ENCODE measurements at places on chromosomes 13 and 19.

- no peak for DNase-seq
Observed at GRCh38 chr13:112684071-112684845, 5.6 kb upstream of the ATP11A start.

- DNase-seq, result no peak
Observed at GRCh38 chr13:101916775-101917474, 464.4 kb downstream of the ITGBL1 start.

GRCh38 chr19:1944088-1944915, 3.3 kb downstream of the CSNK1G2 start:
- DNase-seq, result no peak

- DNase-seq, result no peak
Observed at GRCh38 chr19:7550987-7551761, 15.7 kb downstream of the PNPLA6 start.

- no peak for DNase-seq
Observed at GRCh38 chr13:45178349-45179162, 22.3 kb downstream of the KCTD4 start.

GRCh38 chr19:4589579-4590410, 30.3 kb upstream of the SEMA6B start:
- DNase-seq, result no peak

GRCh38 chr13:80319004-80319403, 21.9 kb downstream of the SPRY2 start:
- DNase-seq, result no peak

DNA sequence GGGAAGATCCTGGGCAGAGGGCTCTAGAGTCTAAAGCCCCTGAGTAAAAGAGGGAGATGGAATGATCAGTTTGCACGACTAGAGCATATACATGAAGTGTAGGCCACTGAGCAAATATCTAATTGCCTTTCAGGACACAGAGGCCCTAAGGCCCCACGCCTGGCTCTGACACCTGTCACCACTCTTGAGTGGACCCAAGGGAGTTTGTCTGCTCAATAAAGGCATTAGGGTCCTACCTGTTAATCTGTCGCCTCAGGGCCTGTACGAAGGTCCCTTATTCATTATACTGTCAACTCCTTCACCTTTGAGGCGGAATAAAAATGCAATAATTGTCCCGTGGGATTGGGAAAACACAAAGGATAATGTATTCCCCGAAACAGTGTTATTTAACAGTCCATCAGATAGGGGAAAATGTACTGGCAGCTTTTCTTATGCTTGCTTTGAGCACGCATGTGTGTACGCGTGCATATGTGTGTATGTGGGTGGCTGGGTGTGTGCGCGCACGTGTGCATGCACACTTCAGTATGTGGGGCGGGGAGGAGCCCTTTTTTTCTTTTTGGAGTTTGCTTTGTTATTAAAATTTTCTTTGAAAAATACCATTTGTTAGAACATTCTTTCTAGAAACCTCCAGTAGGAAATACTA, 161.8 kb upstream of the SERP2 start:
- no peak for DNase-seq

DNA sequence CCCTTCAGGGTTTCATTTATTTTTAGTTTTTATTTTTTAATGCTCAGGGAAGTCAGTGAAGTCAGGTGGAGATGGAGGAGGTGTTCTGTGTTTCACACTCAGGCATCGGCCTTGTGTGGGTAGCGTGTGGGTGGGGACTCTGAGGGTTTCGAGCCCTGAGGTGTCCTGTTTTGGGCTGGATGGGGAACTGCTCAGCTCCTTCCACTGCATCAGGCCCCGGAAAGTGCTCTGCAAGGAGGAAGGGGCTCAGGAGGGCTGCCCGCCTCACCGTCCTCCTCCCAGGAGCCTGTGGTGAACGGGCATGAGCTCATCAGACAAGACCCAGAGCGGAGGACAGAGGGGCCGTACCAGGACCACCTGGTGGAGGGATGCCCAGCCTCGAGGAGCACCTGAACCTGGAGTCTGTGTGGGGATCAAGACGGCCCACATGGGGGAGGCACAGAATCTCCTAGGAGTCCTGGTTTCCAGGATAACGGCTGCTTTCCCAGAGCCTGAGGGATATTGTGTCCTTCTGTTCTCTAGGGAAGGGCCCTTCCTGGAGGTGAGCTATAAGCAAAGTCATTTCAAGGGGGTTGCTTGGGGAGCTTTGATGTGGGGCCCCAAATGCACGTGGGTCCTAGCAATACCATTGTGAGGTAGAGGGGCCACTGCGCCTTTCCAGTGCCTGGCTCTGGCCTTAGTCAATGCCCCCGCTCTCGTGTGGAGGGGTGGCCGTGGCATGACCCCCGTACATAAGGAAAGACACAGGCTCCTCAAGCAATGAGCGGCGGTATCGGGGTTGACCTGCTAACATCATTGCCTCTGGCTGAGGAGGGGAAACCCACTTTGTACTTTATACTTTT, 13.5 kb upstream of the GAS6 start:
- no peak for DNase-seq

DNA sequence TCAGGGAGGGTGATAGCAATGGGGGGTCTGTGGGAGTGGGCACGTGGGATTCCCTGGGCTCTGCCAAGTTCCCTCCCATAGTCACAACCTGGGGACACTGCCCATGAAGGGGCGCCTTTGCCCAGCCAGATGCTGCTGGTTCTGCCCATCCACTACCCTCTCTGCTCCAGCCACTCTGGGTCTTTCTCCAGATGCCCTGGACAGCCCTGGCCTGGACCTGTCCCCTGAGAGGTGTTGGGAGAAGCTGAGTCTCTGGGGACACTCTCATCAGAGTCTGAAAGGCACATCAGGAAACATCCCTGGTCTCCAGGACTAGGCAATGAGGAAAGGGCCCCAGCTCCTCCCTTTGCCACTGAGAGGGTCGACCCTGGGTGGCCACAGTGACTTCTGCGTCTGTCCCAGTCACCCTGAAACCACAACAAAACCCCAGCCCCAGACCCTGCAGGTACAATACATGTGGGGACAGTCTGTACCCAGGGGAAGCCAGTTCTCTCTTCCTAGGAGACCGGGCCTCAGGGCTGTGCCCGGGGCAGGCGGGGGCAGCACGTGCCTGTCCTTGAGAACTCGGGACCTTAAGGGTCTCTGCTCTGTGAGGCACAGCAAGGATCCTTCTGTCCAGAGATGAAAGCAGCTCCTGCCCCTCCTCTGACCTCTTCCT, 9.3 kb upstream of the CEACAM7 start:
- DNase-seq, result no peak

DNA sequence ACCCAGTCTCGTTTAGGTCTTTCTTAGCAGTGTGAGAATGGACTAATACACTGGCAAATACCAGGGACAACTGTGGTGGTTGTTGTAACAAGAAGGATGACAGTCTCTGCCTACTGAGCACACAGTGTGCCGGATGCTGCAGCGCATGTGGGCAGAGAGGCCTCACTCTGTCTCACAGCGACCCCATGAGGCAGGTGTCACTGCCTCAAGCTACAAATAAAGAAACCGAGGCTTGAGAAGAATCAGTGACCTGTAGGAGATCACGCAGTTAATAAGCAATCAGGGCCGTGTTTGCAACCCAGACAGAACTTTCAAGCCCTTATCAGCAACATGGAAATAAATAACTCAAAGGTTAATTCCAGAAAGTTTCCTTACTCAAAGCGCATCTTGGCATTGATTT, 40.5 kb upstream of the GAS6 start:
- no peak for DNase-seq

- DNase-seq, result no peak
Observed at GRCh38 chr13:25266706-25267105, 20.6 kb downstream of the MTMR6 start.

GRCh38 chr19:38268539-38268938, 4.2 kb downstream of the SPINT2 start:
- DNase-seq, result no peak

DNA sequence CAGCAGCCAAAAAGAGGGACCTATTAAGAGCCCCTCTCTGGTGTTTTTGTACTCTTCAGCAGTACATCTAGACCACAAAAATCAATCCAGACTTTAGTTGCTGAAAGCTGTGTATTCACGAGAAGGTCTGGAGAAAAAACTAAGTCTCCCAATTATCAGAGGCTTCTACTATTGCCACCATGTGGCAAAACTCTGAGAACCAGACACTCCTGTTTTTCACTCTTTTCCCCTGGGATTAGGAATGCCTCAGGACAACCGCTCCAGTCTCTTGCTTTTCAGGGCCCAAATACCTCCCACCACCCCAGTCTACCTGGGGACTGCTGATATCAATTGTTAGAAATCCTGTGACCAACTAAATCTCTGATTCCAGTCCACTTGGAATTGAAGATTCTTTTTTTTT, 30.1 kb upstream of the OBI1 start:
- no peak for DNase-seq

DNA sequence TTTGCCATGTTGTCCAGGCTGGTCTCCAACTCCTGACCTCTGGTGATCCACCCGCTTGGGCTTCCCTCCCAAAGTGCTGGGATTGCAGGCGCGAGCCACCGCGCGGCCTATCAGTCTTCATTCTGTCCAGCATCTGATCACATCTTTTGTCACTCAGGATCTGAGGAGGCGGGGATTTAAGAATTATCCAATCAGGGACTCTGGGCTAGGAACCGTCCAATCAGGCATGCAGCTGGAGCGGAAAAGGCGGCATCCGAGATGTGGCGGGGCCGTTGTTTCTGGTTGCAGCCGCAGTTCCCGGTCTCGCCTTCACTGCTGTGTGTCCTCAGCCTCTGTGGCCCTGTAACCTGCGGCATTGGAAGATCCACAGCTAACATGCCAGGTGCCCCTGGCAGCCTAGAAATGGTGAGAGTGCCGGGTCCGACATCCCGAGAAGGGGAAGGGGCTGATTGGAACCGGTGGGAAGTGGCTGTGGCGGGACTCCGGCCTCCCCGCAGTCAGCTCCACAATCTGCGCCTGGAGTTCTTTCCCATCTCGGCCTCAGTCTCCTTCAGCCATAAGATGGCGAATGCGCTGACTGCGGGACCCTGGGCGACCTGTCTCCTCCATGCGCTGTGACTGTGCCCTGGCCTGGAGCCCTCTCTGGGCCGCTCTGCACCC, at the start of gene ZNF729:
Gene ZNF729 (plus strand): TSS at position 291 of the 660 bp plus-strand sequence. CDS start 85 bp downstream, at position 376.
- DNase-seq, result no peak

GRCh38 chr19:11978492-11979100, 13.8 kb downstream of the ZNF763 start:
- no peak for DNase-seq

- no peak for DNase-seq
Observed at GRCh38 chr19:47243364-47243775, 12.4 kb upstream of the BBC3 start.

- no peak for DNase-seq
Observed at GRCh38 chr19:8486661-8487136, 15.7 kb downstream of the PRAM1 start.

DNA sequence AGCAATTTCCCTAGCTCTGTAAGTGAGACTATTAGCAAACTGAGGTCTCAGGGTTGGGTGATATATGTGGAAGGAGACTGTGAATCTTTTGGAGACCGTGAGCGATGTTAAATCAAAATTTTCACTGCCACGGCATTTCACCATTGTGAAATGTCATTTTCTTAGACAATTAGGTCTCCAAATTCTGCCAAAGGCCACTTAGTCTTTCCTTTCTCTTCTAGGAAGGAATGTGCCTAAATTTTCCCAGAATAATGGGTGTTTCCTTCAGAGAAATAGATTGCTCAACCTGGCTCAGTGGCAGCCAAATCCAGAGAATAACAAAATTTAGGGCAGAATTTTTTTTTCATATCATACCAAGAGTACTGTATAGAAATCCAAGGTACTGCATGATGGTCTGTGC, 64.5 kb upstream of the SCEL start:
- no peak for DNase-seq

Data from activated T-cell treated with anti-CD3 and anti-CD28 coated beads for 24 hours (primary cell).